Hepatocyte (in vitro differentiated cells): ENCODE measurements at places on chromosomes 1 and 21. TPM values are rescaled to one million over a fixed set of nuclear protein-coding genes. Genes with fewer than 3 reads are reported as not detected.

ATP6V1G3 gene
- total RNA-seq = not detected in 2 replicates

MATN1 gene
- 0.47 and 2.0 TPM in 2 replicates for total RNA-seq

GABRD gene
- not detected in 2 replicates for total RNA-seq

GBP5 gene
- not detected in 2 replicates for total RNA-seq

RAB13 gene
- 25.9 and 39.6 TPM in 2 replicates for total RNA-seq

HAO2 gene
- 14.2 and 16.6 TPM in 2 replicates for total RNA-seq

PCP4 gene
- total RNA-seq = 0.64 and 1.2 TPM in 2 replicates

E2F2 gene
- total RNA-seq = 0.76 and 1.2 TPM in 2 replicates

RGS8 gene
- total RNA-seq = 0.04 TPM in 1 of 2 replicates, not detected in the other

SMIM11 gene
- total RNA-seq = 2.7 and 16.8 TPM in 2 replicates

LY9 gene
- total RNA-seq = not detected in 2 replicates

KIAA1614 gene
- 2.6 and 3.0 TPM in 2 replicates for total RNA-seq

KCNJ6 gene
- total RNA-seq = under 0.01 and 0.07 TPM in 2 replicates

FMO5 gene
- 43.9 and 48.6 TPM in 2 replicates for total RNA-seq

LEFTY2 gene
- total RNA-seq = 0.16 and 0.60 TPM in 2 replicates

TPTE gene
- total RNA-seq = not detected in 2 replicates

INPP5B gene
- 16.3 and 18.3 TPM in 2 replicates for total RNA-seq

CYP2J2 gene
- 7.9 and 9.4 TPM in 2 replicates for total RNA-seq

LEMD1 gene
- 2.4 TPM in 1 of 2 replicates, not detected in the other for total RNA-seq

ABCG1 gene
- total RNA-seq = 7.2 and 10.7 TPM in 2 replicates

PGLYRP4 gene
- total RNA-seq = not detected in 2 replicates

INKA2 gene
- 0.44 and 3.2 TPM in 2 replicates for total RNA-seq

GJA4 gene
- total RNA-seq = 2.5 and 3.8 TPM in 2 replicates

CACNA1S gene
- 0.04 TPM in 1 of 2 replicates, not detected in the other for total RNA-seq

CFAP74 gene
- not detected in 2 replicates for total RNA-seq

CTPS1 gene
- 37.9 and 44.9 TPM in 2 replicates for total RNA-seq

IFNLR1 gene
- total RNA-seq = 5.8 and 6.4 TPM in 2 replicates

RHCE gene
- 1.4 and 8.8 TPM in 2 replicates for total RNA-seq

HES2 gene
- total RNA-seq = 0.27 and 0.44 TPM in 2 replicates

LMOD1 gene
- 8.6 and 8.7 TPM in 2 replicates for total RNA-seq

AMIGO1 gene
- total RNA-seq = 4.1 and 4.4 TPM in 2 replicates

SYT2 gene
- 0.64 and 0.90 TPM in 2 replicates for total RNA-seq

SLAMF1 gene
- total RNA-seq = 0.20 and 1.2 TPM in 2 replicates

LCE3C gene
- total RNA-seq = not detected in 2 replicates

ITLN2 gene
- 1.3 and 1.4 TPM in 2 replicates for total RNA-seq

PRELP gene
- 0.83 and 0.84 TPM in 2 replicates for total RNA-seq

PRPF38A gene
- 12.8 and 13.8 TPM in 2 replicates for total RNA-seq

KCNH1 gene
- 0.03 and 2.1 TPM in 2 replicates for total RNA-seq

NHLH2 gene
- total RNA-seq = not detected in 2 replicates

SPRR4 gene
- total RNA-seq = not detected in 2 replicates

BRDT gene
- total RNA-seq = not detected in 2 replicates

METTL18 gene
- total RNA-seq = 7.4 and 10.8 TPM in 2 replicates

LHX8 gene
- total RNA-seq = 0.87 and 1.5 TPM in 2 replicates

CR1 gene
- total RNA-seq = 0.04 and 0.20 TPM in 2 replicates

MUTYH gene
- 16.6 and 23.5 TPM in 2 replicates for total RNA-seq

UBL4B gene
- not detected in 2 replicates for total RNA-seq

NSL1 gene
- 34.2 and 39.5 TPM in 2 replicates for total RNA-seq

TLR5 gene
- total RNA-seq = 0.88 and 1.9 TPM in 2 replicates

WNT4 gene
- 1.6 and 1.7 TPM in 2 replicates for total RNA-seq
